ENCODE measurements at places on chromosomes 12 and 14. TPM values are rescaled to one million over a fixed set of nuclear protein-coding genes. Genes with fewer than 3 reads are reported as not detected.

DNA sequence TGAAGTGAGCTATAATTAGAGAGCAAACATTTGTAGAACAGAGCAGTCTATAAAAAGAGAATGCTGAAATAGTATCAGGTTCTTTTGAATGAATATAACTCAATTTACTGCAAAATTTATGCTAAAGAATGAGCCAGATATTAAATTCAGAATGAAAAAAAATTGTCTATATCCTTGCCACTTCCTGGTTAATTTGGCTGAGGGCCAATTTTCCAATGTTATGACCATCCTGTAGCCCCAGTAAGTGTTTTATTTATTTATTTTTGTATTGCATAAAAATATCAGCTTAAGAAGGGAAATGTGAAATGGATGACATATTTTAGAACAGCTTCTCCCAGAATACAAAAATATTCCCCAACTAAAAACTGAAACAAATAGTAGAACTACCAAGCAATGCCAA, 263.4 kb downstream of the SOX5 start:
- H3K27ac ChIP-seq = no peak overlapping the region
- H3K27me3 ChIP-seq = no peaks in the 10 kb centered on the region
- no peak for DNase-seq
- no peak overlapping the region for H3K4me3 ChIP-seq

- DNase-seq = no peak
- no peak overlapping the region for H3K27ac ChIP-seq
- no peak overlapping the region for H3K4me3 ChIP-seq
- no peaks in the 10 kb centered on the region for H3K36me3 ChIP-seq
- H3K27me3 ChIP-seq = peaks cover 100% of the 10 kb centered on the region
Measured at GRCh38 chr14:36514278-36515104, 5.5 kb downstream of the NKX2-1 start.

DNA sequence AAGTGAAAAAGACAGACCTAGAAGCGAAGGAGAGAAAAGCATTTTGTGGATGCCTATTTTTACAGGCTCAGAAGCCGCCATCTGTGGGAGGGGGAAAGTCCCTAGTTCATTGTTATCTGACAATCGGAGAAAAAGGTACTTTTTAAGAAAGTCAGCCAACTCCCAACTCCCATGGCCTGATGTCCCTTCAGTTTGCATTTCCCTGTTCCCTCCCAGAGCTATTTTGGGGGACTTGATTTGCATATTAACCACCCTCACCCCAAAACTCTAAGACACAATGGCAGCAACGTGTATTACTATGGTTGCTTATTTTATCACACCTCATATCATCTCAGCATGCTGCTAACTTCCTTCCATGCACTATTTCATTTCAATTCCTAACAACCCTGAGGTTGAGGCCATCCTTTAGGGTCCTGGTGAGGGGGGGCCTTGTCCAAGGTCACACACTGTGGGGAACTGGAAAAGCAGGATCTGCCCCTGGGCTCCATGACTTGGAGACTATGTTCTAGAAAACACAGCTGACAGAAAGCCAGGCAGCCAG, 18.7 kb downstream of the HVCN1 start:
- no peak for DNase-seq
- no peak overlapping the region for H3K27ac ChIP-seq
- no peaks in the 10 kb centered on the region for H3K4me1 ChIP-seq
- no peaks in the 10 kb centered on the region for H3K27me3 ChIP-seq
- no peak overlapping the region for H3K4me3 ChIP-seq

DNA sequence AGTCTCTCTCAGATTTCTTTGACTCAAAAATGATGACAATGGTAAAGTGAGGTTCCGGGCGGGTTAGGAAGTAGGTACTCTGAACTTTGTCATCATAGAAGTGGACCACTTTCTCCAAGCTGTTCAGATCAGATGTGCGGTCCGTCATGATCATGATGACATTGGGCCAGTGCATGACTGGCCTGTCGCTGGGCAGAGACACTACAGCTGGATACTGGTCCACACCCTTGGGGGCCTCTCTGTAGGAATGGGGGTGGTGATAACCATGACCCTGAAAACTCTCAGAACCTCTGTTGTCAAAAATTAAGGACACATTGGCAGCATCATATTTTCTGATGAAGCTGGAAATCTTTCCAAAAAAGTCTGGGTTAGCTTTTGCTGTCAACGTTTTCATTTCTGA, 28.2 kb downstream of the KICS2 start:
- DNase-seq = no peak
- H3K4me3 ChIP-seq = no peak overlapping the region
- H3K27me3 ChIP-seq = no peaks in the 10 kb centered on the region
- no peak overlapping the region for H3K27ac ChIP-seq
- H3K4me1 ChIP-seq = no peaks in the 10 kb centered on the region

DNA sequence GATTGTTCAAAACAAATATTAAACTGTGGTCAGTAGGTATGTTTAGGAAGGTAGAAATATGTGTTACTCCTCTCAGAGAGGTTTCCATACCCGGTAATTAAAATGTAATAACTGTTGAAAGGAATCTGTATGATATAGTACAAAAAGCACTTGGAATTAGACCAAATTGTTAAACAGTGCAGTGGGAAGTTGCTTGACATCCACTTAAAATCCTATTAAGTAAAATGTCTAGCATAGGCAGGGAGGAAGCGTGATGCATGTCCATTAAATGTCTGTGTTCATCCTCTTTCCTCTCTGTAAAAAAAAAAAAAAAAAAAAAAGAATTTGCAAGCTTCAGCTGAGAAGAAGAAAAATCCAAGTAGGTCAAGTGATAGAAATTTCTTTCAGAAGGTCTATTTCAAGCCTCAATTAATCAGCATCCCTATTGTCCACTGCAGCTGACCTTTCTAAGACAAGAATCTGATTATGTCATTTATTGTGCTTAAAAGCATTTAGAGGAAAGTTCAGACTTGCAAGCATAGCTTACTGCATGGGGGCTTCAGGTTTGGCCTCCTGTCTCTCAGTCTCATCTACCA, 265.6 kb upstream of the RGS6 start:
- no peaks in the 10 kb centered on the region for H3K36me3 ChIP-seq
- no peaks in the 10 kb centered on the region for H3K27me3 ChIP-seq
- H3K4me1 ChIP-seq = peaks cover 5% of the 10 kb centered on the region
- DNase-seq = no peak
- H3K27ac ChIP-seq = no peak overlapping the region

DNA sequence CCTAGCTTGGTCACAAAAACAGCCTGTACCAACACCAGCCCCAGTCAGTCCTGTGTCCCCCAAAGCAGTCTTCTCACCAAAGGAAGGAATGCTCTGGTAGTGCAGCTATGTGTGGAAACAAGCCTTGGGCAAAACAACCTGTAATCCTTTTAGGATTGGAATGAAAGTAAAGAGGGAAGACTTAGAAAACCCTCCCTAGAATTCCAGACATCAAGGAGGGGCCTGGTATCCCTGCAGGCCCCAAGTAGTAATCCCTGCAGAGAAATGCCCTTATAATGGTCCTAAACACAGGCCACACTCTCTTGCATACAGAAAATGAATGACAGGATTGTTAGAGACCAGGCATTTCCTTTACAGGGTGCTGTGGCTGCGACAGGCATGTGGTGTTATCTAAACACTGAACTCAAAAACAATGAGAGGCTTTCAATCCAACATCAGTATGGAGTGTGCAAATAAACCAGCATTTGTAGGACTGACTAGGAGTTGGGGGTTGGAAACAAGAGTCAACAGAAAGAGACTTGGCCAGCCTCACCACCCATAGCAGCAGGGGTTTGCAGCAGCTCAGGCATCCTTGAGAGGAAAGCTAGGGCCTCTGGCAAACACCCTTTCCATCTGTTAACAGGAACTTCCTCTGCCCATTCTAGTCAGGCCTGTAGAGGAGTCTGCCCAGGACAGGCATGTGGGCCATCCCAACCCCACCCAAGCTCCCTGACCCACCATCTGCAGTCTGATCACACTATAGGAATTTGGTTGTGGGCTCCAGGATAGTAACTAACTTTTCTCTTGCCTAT, 59.1 kb downstream of the DCAF5 start:
- DNase-seq = peak; percentile 20
- peak overlapping the region; percentile 87 for H3K27ac ChIP-seq
- H3K36me3 ChIP-seq = peaks cover 25% of the 10 kb centered on the region
- H3K27me3 ChIP-seq = no peaks in the 10 kb centered on the region

DNA sequence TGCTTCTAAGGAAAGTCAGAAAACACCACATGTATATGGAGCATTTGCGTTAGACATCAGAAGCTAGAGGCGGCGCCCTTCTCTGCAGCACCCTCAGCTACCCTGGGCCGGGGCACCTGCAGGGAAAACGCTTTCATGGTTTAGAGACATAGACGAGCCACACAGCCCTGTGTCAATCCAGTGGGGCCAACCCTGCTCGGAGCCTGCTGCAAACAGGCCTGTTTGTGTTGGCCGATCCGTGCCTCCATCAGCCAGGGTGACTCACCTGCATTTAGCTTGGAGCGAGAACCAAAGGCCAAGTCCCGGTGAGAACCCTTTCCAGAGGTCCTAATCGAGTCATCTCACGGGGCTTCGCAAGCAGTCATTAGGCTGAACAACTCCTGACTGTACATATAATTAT, 19.5 kb upstream of the FZD10 start:
- H3K27me3 ChIP-seq = peaks cover 78% of the 10 kb centered on the region
- DNase-seq = no peak
- no peak overlapping the region for H3K4me3 ChIP-seq
- no peaks in the 10 kb centered on the region for H3K36me3 ChIP-seq

DNA sequence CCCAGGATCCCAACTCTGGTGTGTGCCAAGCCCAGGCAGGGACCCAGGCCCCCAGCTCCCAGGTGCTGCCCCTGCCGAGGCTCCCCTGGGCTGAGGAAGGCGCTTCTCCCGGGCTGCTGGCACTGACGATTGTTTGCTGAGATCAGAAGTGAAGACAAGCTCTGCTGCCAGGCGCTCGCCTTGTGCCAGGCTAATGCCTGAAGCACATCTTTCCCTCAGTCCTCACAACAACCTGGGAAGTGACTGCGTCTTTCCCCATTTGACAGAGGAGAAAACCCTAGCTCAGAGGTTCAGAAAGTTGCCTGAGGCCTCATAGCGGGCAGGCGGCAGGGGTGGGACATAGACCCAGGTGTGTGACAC, 36.8 kb downstream of the ANKRD9 start:
- no peak for DNase-seq
- peaks cover 3% of the 10 kb centered on the region for H3K36me3 ChIP-seq

RGS6 gene
- total RNA-seq = 0.86 TPM

TAS2R20 gene
- 3.6 TPM for total RNA-seq

NRXN3 gene
- 0.69 TPM for total RNA-seq

GCH1 gene
- 3.5 TPM for total RNA-seq

SIX6 gene
- not detected for total RNA-seq

FBLN5 gene
- 0.88 TPM for total RNA-seq
